C1 segment of cervical spinal cord (tissue), 14 donors: ENCODE measurements at places on chromosomes 12 and 14.

GRCh38 chr14:68449561-68450181 is 343.2 kb downstream of the ZFP36L1 start:
- no peak for DNase-seq

GRCh38 chr14:34081101-34081575 is 130.3 kb upstream of the EGLN3 start:
- DNase-seq = no peak

DNA sequence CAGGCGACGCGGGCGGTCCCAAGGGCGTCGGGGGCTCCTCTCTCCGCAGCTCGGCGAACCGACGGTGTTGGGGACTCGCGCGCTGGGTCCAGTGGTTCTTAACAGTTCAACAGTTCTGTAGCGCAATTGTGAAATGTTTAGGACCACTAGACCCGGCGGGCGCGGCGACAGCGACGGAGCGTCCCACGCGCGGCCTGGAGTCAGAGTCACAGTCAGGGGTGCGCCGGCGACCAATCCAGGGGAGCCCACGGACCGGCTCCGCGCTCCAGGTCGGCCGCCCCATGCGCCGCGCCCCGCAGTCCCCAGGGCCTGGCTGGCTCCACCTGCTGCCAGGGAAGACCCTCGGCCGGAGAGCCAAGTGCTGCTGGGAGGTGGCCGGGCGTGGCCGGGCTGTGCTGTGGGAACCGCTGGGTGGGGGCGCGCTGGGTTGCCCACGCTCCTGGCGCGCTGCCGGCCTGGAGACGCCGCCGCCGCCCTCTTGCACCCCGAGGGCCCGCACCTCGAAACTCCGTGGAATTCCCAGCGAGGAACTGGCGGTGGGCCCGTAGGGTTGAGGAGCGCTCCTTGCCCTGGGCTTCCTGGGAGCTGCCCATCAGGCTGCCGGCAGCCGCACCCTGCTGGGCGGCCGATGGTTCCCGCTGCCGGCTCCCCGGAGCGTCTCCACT is 20.9 kb upstream of the KIF26A start:
- no peak for DNase-seq

DNA sequence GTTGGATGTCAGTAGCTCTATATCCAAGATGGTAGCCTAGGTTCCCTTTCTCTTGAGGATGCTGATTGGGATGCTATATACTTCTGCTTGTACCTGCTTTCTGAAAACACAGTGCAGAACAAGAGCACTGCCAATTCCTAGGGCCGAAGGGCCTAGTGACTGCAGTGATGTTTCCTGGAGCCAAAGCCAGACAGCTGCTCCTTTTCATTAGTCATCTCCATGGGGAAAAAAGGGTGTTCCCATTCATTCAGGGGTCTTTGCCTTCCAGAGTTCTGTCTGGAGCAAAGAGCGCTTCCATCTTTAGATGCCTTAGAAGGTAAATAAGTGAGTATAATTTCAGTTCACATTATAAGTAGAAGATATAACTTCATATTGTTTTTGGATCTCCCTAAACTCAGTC is 85.5 kb downstream of the PTPRB start:
- DNase-seq = no peak

DNA sequence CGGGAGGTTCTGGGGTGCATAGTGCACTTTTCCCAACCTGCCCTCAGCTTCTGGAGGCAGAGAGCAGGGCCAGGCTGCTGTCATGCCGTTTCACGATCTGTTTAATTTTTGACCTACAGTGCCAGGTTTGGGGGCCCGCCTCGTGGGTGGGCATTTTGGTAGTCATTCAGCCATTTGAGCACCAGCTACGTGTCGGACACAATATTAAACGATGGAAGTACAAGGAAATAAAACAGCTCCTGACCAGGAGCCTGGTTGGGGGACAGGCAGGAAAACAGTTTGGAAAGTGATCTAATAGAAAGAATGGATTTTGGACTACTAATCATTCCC is 708 bp downstream of the FNTB start:
- no peak for DNase-seq

- DNase-seq = no peak
Measured at GRCh38 chr14:34931206-34931605, 51.6 kb upstream of the SRP54 start.

DNA sequence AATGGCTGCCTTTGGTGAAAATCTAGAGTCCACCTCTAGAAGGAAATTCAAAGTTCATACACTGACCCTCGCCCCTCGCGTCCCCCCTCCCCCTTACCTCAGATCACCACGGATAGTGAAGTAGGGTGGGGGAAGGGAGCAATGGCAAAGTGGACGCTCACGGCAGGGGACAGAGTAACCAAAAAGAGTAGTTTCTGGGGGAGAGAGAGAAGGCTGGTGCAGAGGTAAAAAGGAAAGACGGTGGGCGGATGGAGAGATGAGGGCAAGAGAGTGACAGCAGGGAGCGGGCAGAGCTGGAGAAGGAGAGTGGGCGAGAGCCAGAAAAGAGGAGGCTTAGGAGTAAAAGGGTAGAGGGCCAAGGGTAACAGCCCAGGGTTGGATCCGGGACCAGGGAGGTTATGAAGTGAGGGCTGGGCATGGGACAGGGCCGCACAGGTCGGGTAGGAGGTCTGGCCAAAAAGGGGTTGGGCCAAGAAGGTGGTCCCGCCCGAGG is 423 bp downstream of the ALDH6A1 start:
- DNase-seq = no peak

DNA sequence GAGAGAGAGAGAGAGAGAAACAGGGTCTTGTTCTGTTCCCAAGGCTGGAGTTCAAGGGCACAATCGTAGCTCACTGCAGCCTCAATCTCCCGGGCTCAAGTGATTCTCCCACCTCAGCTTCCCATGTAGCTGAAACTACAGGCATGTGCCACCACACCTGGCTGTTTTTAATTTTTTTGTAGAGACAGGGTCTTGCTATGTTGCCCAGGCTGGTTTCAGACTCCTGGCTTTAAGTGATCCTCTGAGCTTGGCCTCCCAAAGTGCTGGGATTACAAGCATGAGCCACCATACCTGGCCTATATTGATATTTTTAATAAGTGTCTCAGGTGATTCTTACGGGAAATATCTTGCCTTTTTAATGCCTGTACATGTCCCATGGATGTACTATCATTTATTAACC is 50.9 kb upstream of the STON2 start:
- DNase-seq = no peak

- DNase-seq = no peak
Measured at GRCh38 chr14:99138999-99139865, 132.8 kb downstream of the BCL11B start.

GRCh38 chr14:21917699-21918436 is 244.2 kb upstream of the OR4E1 start:
- no peak for DNase-seq

GRCh38 chr12:464484-465267 is 4.9 kb downstream of the B4GALNT3 start:
- no peak for DNase-seq

GRCh38 chr12:1716911-1717310 is 26.0 kb downstream of the ADIPOR2 start:
- DNase-seq = no peak
